Activated naive CD4-positive, alpha-beta T cell treated with anti-CD3 and anti-CD28 coated beads, Interleukin-2, amount 10 ng/mL, durations not matched to agents 7 days and 5 days (primary cell): ENCODE measurements at places on chromosomes 12 and 14.

DNA sequence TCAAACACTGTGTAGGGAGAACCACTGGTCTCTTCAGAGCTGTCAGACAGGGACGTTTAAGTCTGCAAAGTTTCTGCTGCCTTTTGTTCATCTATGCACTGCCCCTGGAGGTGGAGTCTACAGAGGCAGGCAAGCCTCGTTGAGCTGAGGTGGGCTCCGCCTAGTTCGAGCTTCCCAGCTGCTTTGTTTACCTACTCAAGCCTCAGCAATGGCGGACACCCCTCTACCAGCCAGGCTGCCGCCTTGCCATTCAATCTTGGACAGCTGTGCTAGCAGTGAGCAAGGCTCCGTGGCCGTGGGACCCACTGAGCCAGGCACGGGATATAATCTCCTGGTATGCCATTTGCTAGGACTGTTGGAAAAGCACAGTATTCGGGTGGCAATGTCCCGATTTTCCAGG lies 24.6 kb upstream of the YBX3 start:
- peaks cover 33% of the 10 kb centered on the region for H3K27me3 ChIP-seq
- DNase-seq: no peak

- peaks cover 22% of the 10 kb centered on the region for H3K27me3 ChIP-seq
- no peak overlapping the region for H3K27ac ChIP-seq
- H3K36me3 ChIP-seq: no peaks in the 10 kb centered on the region
- no peak for DNase-seq
- H3K4me1 ChIP-seq: no peaks in the 10 kb centered on the region
- no peak overlapping the region for H3K4me3 ChIP-seq
These were observed 46.0 kb downstream of the KCNK13 start for GRCh38 chr14:90107789-90108188.

DNA sequence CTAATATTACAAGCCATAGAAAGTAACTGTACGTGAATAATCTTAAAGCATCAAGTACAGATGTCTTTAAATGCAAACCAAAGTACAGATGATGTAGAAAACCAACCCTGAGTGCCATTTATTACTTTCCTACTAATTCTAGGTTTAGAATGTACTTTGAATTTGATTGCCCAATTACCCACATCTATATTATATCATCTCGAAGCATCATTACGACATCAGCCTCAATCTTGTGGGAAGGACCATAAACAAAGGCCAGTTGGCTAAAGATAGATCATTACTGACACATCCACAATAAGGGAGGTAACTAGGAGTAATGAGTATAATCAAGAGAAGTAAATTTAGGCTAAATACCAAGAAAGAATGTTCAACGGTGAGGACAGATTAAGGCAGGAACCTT lies 478.9 kb downstream of the BCAT1 start:
- no peak overlapping the region for H3K27ac ChIP-seq
- H3K27me3 ChIP-seq: no peaks in the 10 kb centered on the region
- H3K4me3 ChIP-seq: no peak overlapping the region
- H3K4me1 ChIP-seq: no peaks in the 10 kb centered on the region

DNA sequence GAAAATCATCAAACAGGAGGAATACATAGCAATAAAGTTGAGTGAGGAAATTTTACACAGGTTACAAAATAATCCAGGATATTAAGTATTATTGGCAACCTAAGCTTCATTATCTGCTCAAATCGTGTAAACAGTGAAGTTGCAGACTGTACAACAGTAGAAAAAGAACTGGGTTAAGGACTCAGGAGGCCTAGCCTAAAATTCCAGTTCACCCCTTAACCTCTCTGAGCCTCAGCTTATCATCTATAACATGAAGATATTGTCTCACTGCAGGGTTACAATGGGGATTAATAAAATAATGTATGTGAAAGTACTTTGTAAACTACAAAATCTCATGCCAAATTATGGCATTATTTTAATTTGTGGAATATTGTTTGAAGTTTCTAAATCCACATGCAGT lies 26.0 kb downstream of the DDHD1 start:
- DNase-seq: no peak
- H3K36me3 ChIP-seq: peaks cover 13% of the 10 kb centered on the region
- H3K27me3 ChIP-seq: no peaks in the 10 kb centered on the region

DNA sequence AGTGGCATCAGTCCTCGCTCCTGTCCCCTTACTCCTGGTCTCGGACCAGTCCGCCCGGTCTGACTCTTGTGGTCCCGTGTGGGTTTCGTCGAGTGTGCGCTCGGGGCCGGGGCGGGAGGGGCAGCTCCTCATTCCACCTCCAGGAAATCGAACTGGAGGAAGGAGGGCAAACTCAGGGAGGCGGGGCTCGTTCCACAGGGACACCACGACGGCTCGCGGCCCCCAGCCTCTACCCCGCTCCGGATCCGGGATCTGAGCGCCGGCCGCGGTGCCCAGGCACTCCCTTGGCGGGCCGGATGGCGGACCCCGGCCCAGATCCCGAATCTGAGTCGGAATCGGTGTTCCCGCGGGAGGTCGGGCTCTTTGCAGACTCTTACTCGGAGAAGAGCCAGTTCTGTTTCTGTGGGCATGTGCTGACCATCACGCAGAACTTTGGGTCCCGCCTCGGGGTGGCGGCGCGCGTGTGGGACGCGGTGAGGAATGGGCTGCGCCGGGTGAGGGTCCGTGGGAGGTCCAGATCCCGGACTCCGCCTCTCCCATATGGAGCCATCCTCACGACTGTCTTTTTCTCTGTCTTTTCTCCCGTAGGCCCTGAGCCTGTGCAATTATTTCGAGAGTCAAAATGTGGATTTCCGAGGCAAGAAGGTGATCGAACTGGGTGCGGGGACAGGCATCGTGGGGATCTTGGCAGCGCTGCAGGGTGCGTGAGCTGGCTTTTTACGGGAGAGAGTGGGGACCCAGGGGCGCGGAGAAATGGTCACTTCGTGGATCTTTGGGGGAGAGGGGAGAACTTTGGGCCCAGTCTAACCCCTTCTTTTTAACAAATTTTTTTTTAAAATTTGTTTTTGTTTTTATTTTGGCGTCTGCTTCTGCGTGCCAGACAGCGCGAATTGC lies at the start of gene EEF1AKMT3:
EEF1AKMT3 (plus strand) TSS at position 186 of the 894 bp plus-strand sequence; CDS start at position 297, 111 bp downstream.
- peak within 1 kb of the TSS; percentile 94 for H3K4me3 ChIP-seq
- peaks cover 33% of the 10 kb centered on the region for H3K4me1 ChIP-seq
- H3K27ac ChIP-seq: peak within 1 kb of the TSS; percentile 97
- H3K27me3 ChIP-seq: peaks cover 12% of the 10 kb centered on the region
- H3K36me3 ChIP-seq: peaks cover 23% of the 10 kb centered on the region

GRCh38 chr14:96180043-96180874 lies 24.4 kb upstream of the BDKRB2 start:
- H3K4me3 ChIP-seq: no peak overlapping the region
- no peak for DNase-seq
- H3K36me3 ChIP-seq: no peaks in the 10 kb centered on the region
- no peak overlapping the region for H3K27ac ChIP-seq
- H3K27me3 ChIP-seq: no peaks in the 10 kb centered on the region

GRCh38 chr12:109449845-109450532 lies 27.1 kb downstream of the KCTD10 start:
- DNase-seq: no peak
- H3K27ac ChIP-seq: no peak overlapping the region
- no peak overlapping the region for H3K4me3 ChIP-seq

GRCh38 chr12:49055978-49056754 lies 4.4 kb downstream of the KMT2D start:
- DNase-seq: peak; percentile 72
- peak overlapping the region; percentile 56 for H3K27ac ChIP-seq
- peak overlapping the region; percentile 92 for H3K4me3 ChIP-seq
- peaks cover 48% of the 10 kb centered on the region for H3K4me1 ChIP-seq
- peaks cover 5% of the 10 kb centered on the region for H3K27me3 ChIP-seq

DNA sequence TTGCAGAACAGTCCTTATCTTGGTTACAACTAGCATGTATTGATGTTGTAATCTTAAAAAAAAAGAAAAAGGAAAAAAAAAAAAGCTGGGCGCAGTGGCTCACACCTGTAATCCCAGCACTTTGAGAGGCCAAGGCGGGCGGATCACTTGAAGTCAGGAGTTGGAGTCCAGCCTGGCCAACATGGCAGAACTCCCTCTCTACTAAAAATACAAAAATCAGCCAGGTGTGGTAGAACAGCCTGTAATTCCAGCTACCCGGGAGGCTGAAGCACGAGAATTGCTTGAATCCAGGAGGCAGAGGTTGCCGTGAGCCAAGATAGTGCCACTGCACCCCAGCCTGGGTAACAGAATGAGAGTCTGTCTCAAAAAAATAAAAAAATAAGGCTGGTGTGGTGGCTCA lies 25.6 kb upstream of the TEAD4 start:
- peaks cover 6% of the 10 kb centered on the region for H3K36me3 ChIP-seq
- DNase-seq: no peak

GRCh38 chr12:19415563-19415962 lies 23.7 kb upstream of the AEBP2 start:
- H3K27me3 ChIP-seq: no peaks in the 10 kb centered on the region
- DNase-seq: no peak
- H3K4me1 ChIP-seq: no peaks in the 10 kb centered on the region
- peaks cover 1% of the 10 kb centered on the region for H3K36me3 ChIP-seq
- no peak overlapping the region for H3K4me3 ChIP-seq
